ENCODE measurements at places on chromosomes 12 and 14.

- DNase-seq, result no peak
Observed at GRCh38 chr12:68007033-68007432, 17.8 kb downstream of the IFNG-AS1 start.

- no peak for DNase-seq
Observed at GRCh38 chr12:121064116-121064515, 25.1 kb upstream of the OASL start.

- no peak for DNase-seq
Observed at GRCh38 chr12:80157645-80158044, 58.3 kb downstream of the OTOGL start.

GRCh38 chr12:70074510-70074909 is 168.7 kb upstream of the CNOT2 start:
- DNase-seq, result no peak

DNA sequence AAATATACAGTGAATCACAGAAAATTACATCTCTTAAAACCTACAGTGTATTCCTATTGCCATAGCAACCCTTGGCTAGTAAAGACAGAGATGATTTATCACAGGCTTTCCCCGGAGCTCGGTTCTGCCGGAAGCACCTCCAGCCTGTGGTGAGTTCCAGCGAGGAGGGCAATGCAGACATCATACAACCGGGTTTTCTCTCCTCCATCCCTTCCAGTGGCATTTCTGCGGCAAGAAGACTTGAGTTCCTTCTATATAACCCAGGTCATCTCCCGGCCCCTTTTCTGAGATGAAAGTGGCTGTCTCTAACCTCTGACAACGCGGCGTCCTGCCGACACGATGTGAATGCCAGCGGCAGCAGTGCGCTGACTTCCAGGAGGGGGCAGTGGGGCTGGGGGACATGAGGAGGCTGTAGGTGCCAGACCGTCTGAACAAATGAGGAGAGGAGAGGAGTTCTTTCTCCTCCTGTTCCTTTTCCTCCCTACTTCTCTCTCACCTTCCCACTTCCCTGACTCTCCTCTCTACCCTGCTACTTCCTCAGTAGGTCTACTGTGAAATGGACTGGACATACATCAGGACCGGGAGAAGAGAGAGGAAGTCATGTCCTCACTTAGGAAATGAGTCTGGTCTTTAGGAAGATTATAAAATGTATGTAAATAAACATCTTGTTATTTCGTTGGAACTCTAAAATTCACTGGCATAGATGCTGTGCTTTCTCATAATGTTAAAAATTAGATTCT is 68.6 kb upstream of the MAX start:
- peak; percentile 31 for DNase-seq

- no peak for DNase-seq
Observed at GRCh38 chr14:60650373-60650961, 1.2 kb upstream of the SIX1 start.

GRCh38 chr12:85804663-85805062 is 31.5 kb downstream of the RASSF9 start:
- DNase-seq, result no peak

GRCh38 chr12:79255288-79255687 is 390.7 kb downstream of the SYT1 start:
- no peak for DNase-seq

- no peak for DNase-seq
Observed at GRCh38 chr14:75064205-75064567, 362 bp upstream of the ACYP1 start.

- no peak for DNase-seq
Observed at GRCh38 chr14:97107760-97108159, 310.6 kb downstream of the VRK1 start.

DNA sequence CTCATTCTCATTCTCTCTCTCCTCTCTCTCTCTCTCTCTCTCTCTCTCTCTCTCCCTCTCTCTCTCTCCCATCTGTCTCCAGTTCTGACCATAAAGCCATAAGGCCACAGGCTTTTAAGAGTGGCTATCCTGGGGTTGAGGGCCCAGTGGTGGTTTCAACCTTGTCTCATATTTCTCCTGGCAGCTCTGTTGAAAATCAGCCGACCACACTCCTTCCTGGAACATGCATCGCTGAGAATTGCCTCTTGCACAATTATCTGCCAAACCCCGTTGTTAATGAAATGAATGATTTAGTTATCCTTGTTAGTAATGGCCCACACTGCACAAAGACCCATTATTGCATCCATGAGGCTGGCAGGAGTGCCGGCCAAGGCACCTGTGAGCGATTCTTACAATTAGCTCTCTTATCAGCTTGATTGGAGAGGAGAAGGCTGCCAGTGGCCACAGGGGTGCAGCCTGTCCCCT is 30.4 kb upstream of the KCNA5 start:
- no peak for DNase-seq

- DNase-seq, result no peak
Observed at GRCh38 chr12:4862809-4863208, 46.9 kb upstream of the KCNA1 start.

DNA sequence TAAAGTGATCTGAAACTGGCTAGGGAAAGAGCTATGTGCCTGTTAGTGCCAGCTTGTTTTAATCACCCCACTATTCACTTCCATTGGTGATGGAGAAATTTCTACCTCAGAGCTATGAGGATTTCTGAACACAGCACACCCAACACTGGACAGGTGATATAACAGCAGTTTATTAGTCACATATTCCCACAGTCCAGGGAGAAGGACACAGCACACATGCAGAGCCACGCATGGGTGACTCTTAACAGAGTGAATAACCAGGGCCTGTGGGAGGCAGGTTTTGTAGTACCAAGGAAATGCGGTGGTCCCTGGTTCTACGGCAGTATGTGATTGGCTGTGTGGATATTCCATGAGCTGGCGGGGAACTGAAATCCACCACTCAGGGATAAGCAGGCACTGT is 455.1 kb downstream of the BTG1 start:
- no peak for DNase-seq

- DNase-seq, result no peak
Observed at GRCh38 chr12:2944401-2945047, 14.7 kb upstream of the TEAD4 start.

- DNase-seq, result no peak
Observed at GRCh38 chr12:93299262-93299846, 78.4 kb upstream of the NUDT4 start.

DNA sequence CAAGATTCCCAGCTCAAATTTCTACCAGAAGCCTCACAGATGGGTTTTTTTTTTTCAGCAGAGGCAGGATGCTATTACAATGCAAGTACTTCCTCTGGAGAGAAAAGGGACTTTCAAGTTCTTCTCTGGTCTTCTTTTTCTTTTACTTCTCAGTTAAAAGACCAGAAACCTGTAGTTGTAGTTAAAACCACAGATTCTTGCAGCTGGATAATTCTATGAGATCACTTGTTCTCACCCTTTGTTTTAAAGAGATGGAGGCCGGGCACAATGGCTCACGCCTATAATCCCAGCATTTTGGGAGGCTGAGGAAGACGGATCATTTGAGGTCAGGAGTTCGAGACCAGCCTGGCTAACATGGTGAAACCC is 47.6 kb upstream of the OVCH1 start:
- no peak for DNase-seq

DNA sequence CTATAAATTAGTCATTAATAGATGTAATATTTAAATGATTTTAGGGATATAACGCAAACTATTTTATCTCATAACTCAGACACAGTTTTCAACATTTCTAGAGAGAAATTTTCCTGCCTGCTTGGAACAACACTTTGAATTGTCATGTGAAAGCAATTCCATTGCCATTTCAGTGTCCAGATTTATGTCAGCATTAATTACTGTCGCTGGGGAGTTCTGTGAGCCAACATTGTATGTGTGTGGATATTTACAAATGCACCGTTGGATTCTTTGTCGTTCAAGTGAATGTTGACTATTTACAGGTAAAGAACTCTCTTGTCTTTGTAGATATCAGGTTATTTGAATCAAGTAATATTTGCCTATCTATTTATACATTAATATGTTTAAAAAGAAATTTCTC is 465.3 kb upstream of the RGS6 start:
- no peak for DNase-seq

DNA sequence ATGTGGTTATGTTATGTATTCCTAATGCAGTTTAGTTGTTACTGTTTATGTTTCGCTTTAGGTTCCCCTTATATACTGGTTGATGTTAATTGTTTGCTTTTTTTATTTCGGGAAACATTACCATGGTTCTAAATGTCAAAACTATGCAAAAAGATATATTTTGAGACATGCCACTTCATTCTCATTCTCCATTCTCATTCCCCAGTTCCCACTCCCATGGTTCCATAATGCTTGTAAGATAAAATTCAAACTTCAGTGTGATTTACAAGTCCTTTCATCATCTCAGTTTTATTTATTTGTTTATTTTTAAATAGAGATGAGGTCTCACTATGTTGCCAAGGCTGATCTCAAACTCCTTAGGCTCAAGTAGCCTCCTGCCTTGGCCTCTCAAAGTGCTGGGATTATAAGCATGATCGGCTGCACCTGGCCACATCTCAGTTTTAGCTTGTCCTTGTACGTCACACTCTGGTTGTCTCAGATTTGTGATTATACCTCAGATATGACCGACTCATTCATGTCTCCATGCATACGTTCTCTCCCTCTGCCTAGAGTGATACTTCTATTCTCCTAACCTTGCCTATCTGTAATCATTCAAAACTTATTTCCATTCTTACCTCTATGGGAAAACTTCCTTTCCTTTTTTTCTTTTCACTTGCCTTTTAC is 407.8 kb upstream of the RGS6 start:
- no peak for DNase-seq

- no peak for DNase-seq
Observed at GRCh38 chr14:66268802-66269334, 217.3 kb upstream of the CCDC196 start.

GRCh38 chr14:63933110-63933509 is 80.3 kb downstream of the SYNE2 start:
- DNase-seq, result no peak

GRCh38 chr12:93921521-93921920 is 226.9 kb upstream of the PLXNC1 start:
- no peak for DNase-seq

DNA sequence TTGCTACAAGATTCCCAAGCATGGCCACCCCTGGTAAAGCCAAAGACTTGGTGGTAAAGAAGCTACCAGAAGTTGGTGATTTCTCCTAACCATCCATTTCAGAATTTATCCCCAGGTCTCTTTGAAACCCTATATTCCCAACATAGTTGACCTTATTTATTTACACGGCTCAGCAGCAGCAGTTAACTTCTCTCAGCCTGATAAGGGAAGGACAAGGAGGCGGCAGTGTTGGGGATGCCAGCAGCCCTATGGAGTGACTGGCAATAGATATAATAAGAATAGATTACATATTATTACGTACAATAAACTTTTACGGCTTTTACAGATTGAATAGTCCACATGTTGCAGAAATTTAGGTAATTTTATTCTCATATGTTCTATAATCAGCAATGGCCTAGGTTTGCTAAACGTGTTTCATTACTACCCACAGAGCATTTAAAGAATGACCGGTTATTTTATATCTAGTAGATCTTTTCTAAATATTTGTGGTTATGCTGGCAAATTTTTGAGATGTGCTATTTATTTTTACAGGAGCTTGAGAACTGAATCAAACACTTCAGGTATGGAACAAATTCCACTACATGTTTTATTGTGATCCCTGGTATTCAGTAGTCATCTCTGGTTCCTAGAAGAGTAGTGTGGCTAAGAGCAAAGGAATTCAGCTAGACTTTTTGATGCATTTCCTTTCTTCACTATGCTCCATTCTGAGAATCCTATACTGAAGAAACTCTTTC is 19.8 kb upstream of the PALS1 start:
- DNase-seq, result no peak

DNA sequence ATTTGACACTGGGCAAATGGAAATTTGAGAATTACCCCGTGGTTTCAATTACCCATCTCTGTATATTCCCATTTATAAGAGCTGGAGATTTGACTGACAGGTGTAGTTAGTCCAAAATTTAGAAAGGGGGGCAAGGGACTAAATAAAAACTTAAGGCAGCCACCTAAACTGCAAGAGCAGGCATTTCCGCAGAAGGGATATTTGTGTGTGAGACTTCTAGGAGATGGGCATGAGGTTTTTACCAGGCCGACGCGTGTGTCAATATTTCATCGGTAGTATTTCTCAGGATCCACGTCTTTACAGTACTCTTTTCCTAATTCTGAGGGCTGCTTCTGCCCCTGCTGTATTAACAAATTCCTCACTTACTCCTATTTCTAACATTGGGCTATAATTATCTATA is 1.4 kb downstream of the FAR2 start:
- no peak for DNase-seq

GRCh38 chr12:122250047-122250446 is 16.2 kb downstream of the VPS33A start:
- no peak for DNase-seq

DNA sequence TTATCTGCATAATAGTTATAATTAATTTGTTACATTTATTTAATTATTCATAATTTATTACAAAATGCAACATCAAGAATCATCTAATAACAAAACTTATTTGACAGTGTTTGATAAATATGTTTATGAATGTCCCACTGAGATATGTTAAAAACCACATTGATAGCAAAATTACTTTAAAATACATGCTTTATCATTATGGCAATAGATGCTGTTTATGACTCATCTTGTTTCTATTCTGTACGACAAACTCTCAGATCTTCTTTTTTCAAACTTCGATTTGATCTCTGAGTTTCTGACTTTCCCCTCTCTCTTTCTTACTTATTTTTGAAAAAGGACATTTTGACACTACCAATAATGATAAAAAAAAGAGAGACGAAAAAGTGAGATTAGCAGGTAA is 56.8 kb upstream of the LRRK2 start:
- DNase-seq, result no peak

DNA sequence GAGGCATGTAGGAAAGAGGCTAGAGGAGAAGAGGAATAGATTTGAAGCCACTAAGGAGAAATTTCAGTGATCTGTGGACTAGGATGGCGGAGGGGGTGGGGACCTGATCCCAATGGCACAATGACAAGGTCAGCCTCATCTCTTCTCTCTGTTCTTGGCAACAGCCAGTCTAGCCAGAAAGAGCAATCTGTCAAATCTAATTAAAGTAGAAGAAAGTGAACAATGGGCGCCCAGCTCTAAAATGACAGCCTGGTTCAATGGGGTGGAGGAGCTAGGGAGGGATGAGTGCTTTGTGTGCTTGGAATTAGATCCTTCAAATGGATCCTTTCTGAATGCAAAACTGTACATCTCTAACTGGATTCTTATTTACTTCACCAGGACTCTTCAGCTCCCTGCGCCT is 37.2 kb upstream of the TUBA1C start:
- DNase-seq, result no peak

DNA sequence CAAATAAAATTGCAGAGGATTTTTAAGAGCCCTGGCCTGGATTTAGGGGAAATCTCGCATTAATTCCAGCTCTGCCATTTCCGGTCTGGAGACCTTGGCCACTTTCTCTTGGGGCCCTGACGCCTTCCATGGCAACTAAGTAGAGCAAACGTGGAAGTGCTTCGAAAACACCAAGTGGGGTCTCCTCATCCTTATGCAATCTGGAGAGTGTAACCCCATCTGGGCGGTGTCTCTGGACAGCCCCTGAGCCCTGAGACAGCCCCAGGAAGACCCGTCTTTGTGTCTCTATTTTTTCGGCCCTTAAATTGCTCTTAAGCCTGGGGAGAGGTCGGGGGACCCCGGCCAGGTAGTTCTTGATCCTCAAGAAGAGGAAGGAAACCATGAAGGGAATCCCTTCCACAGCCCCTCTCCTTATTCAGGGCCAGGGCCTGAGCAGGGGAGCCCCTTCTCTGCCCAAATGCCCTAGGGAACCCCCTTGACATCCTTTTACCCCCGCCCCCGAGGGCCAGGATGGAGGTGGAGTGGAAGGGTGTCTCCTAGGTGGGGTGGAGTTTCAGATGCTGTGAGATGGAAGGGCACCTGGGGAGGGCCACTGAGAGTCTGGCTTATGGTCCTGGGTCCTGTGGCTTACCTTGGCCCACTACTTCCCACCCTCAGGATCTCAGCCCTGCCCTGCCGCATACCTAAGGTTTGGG is 17.6 kb upstream of the NR4A1 start:
- DNase-seq, result no peak
